Fibroblast of skin of left biceps (primary cell): ENCODE measurements at places on chromosomes 2 and 18.

GRCh38 chr2:166104773-166105172, 23.0 kb downstream of the SCN1A start:
- DNase-seq = no peak

- no peak for DNase-seq
Observed at GRCh38 chr2:28155086-28155485, 237.6 kb upstream of the FOSL2 start.

GRCh38 chr2:154697418-154698252, 860 bp upstream of the KCNJ3 start:
- no peak for DNase-seq

GRCh38 chr2:215377283-215377682, 58.6 kb downstream of the FN1 start:
- no peak for DNase-seq

GRCh38 chr2:140392824-140393223, 1612.6 kb upstream of the NXPH2 start:
- DNase-seq = no peak

DNA sequence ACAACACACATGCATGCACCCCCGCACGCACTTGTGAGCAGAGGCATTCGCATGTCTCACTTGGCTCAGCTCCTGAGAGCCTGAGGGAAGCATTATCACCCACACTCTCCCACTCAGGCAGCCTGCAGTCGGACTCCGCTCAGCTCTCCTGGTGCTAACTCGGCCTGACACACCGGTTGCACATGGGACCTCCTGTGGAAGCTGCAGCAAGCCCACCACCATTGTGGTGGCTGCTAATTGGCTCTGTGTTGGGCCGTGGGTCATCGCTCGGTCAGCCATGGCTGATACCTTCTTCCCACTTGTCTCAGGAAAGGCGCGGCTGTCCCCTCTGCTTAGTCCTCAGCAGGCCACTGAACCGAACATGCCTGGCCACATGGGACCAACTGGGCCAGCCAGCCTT, 13.7 kb upstream of the TEX261 start:
- no peak for DNase-seq

- DNase-seq = no peak
Observed at GRCh38 chr2:6990871-6991270, 73.7 kb downstream of the RNF144A start.

DNA sequence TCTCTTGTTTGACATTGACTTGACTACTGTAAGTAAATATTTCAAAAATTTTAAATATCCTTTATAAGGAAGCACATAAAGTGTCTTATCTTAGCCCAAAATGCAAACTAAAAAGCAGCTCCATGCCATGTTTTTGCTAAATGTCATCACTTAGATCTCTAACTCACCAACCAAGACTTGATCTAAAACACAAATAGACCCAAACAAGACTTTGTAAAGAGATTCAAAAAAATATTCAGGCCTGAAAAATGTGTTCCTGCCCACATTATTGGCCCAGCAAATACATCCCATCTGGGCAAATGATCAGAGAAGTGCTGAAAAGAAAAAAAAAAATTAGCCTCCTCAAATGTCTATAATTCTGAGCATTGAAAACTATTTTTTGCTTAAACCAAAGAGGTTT, 187.6 kb downstream of the MREG start:
- peak; percentile 89 for DNase-seq

DNA sequence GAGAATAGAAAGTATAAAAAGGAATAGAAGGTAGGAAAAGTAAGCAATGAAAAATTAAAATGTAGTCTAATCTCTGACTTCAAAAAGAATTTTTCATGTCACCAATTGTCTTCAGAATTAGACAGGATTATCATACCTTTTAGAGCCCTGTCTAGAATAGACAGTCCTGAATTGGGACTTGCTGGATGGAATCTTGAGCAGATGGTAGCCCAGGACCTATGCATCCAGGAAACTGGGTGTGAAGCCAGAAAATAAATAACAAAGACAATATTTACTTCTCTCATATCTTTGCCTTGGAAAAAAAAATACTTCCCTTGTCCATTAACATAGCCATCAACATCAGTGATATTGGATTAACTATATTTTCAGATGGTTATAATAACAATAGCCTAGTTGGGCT, 97.8 kb upstream of the UNC80 start:
- DNase-seq = no peak
